Epithelial cell of proximal tubule (primary cell): ENCODE measurements at places on chromosomes 6 and 20. TPM values are rescaled to one million over a fixed set of nuclear protein-coding genes. Genes with fewer than 3 reads are reported as not detected.

- DNase-seq: no peak
Measured at GRCh38 chr6:55299286-55299985, 27.8 kb upstream of the GFRAL start.

The IP6K3 gene
- total RNA-seq: 0.40 and 0.65 TPM in 2 replicates

The CCDC170 gene
- 0.06 and 0.07 TPM in 2 replicates for total RNA-seq

DNA sequence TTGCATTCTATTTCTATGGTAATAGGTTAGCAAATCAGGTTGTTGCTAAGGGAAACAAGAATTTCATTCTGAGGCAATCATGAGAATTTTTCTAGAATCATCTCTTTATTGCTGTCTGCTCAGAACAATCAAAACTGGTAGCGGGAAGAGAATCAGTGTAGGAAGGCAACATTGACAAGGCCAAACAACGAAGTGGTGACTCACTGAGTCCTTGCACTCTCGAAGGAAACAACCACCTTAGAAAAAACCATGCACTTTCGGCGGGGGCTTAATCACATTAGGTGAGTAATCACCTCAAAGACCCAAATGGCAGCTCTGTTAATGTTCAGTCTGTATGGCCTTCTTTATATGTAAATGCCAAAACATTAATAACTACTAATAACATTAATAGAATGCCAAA, 78.8 kb upstream of the MAP7 start:
- no peak for DNase-seq

GRCh38 chr20:20513720-20514119, 145.8 kb downstream of the INSM1 start:
- DNase-seq: no peak
